ENCODE measurements at places on chromosomes 16 and 17.
A peak's percentile ranks its signal among the peaks of the same experiment; 100 is the strongest.

DNA sequence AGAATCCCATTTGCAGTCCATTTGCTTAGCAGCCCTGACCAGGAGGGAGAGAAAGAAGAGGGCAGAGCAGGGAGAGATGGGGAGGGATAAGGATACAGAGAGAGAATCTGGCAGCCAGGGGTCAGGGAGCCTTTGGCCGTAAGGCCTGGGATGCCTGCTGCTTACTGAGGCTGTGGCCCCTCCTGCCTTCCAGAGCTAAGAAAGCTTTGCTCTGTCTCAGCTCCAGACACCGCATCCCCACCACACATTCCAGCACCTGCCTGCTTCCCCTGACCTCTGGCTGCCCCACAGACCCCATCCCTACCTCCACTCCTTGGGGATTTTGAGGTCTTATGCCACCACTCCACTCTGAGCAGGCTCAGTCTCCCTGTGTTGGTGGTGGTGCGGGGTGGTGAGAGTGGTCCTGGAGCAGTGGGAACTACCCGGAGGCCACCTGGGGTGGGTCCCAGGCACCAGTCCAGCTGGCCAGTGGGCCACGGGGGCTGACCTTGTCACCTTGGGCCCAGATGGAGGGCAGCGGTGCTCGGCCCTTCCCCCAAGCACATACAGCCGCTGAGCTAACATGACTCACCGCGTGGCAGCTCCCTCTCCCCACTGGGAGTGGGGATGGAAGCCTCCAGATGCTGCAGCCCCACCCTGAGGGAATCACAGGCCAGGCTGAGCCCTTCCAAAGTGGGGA is 58.3 kb downstream of the RAI1 start:
- DNase-seq: peak; percentile 75

DNA sequence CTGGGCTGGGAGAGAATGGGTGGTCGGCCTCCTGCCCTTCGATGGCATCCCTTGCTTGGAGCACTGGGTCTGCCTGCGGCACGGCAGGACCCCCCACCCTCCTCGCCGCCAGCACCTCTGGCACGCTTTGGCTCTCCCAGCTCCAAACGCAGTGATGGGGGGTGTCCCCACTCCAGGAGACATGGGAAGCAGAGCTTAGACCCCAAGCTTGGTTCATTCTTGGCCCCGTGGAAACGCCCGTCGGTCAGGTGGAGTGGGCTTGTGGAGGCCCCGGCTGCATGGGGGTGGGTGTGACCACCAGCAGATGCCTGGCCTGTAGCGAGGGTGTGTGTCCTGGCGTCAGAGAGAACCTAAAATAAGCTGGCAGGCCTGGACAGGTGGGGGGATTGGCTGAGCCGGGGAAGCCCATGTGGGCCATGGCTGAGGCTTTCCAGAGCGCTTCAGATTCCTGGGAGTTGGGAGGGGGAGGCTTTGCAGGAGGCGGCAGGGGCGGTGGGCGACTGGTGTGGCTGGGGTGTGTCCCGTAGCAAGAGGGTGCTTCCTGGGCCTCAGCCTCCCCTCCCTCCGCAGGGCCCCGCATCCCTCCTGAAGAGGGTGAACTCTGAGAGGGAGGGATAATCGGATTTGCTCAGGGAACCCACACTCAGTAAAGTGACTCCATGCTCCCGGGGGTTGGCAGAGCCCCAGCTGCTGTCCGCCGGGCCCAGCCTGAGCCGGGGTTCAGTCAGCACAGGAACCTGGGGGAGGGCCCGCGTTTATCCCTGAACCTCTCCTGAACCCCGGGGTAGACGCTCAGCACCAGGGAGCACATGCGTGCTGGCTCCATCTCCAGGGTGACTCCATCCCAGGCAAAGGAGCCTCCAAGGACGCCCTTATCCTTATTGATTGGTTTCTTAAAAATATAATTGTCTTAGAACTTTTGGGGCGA is 3.4 kb downstream of the CACNA1H start:
- DNase-seq: no peak

GRCh38 chr16:17939122-17939536 is 397.4 kb downstream of the NPIPA8 start:
- no peak for DNase-seq

DNA sequence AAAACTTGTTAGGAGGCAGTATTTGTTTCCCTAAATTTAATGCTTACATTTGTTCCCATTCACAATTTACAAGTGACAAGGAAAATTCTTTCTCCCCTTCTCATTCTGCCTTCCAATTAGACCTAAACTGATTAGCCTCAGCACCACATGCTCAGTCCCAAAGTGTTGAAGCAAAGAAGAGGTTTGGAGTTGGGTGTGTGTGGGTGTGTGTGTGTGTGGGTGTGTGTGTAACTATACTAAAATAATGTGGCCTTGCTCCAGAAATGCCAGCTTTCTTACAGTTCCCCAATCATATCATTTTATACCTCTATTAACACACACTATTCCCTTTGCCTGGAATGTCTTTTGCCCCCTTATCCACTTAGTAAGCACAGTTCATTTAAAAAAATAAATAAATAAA is 6.9 kb upstream of the UTP6 start:
- DNase-seq: no peak

GRCh38 chr16:66926171-66926947 is 1.0 kb upstream of the RRAD start:
- peak; percentile 21 for DNase-seq

GRCh38 chr17:82215095-82215971 is 2.7 kb upstream of the CCDC57 start:
- DNase-seq: no peak

DNA sequence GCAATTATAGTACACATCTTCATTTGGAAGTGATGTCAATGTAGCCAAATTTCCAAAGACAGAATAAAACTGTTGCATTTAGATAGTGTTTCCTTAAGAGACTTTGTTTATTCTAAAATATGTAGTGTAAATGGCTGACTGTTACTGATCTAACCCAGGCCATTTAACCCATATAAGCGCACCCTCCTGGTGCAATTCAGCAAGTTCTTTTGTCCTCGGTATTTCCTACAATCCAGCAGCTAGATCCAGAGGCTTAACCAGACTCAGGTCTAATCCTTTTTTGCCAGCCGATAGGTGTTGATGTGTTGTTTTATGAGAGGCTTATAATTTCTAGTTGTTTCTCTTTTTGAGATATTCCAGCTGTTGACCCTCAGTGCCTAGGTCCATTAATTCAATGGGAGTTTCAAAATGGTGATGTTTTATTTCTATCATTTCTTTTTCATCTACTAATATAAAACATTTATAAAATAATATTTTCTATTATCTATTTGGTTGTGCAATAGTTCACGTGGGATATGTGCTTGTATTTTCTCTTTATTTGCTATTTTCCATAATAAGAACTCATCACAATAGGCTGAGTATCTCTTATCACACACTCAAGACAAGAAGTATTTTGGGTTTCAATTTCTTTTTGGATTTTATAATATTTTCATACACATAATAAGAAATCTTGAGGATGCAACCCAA is 14.5 kb downstream of the ABCA9 start:
- DNase-seq: no peak

DNA sequence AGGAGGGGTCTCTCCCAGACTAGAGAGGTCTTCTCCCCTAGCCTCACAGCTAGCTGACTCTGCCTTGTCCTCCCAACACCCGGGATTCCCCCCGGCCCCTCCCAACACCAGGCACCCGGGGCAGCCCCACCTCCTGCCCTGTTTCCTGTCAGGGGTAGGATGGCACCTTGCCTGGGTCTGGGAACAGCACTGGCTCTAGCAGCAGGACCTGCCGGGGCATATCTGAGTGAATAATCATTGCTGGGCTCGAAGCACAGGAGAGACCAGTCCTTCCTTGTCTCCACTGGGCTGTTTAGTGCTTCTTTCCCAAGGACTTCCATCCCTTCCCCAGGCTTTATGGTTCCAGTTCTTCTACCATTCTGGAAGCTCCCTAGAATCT is 25.7 kb downstream of the MINK1 start:
- peak; percentile 59 for DNase-seq

GRCh38 chr16:47995354-47995753 is 160.4 kb downstream of the ABCC12 start:
- DNase-seq: no peak

DNA sequence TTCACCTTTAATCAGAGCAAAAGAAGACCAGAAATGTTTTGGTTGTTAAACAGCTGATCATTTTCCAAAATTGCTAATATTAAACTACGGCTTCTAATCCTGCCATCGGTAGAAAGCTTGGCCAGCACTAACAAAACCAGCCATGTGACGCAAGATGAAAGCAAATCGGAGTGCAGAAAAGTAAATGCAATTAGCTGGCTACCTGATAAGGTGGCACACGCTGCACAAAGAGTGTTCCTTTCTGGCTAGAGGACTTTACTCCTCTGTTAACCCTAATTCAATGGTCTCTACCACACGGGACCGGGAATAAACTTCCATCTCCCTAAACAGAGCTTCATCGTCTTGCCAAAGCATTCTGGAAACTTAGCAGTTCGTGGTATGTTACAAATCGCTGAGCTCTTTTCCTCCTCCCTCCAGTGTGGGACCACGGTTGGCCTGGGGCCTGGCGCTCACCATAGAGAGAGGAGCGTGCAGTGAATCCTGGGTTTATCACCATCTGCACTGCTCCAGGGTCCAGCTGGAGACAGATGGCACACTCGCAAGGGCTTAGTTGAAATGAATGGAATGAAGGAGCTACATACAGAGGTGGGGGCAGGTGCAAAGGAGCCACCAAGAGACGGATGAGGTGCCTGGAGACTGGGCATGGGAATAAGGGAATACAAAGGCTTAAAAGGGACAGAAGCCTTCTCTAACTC is 10.1 kb upstream of the COG1 start:
- DNase-seq: no peak
